CD4-positive, alpha-beta T cell treated with Interferon alpha-2 for 1 hour (primary cell): ENCODE measurements at places on chromosomes 2 and 18.

GRCh38 chr2:186639939-186640338 lies 50.1 kb downstream of the ITGAV start:
- no peak for DNase-seq

GRCh38 chr2:159605441-159606178 lies 10.7 kb downstream of the BAZ2B start:
- no peak for DNase-seq

- no peak for DNase-seq
These were observed 71.0 kb downstream of the MAPK4 start for GRCh38 chr18:50630895-50631294.

DNA sequence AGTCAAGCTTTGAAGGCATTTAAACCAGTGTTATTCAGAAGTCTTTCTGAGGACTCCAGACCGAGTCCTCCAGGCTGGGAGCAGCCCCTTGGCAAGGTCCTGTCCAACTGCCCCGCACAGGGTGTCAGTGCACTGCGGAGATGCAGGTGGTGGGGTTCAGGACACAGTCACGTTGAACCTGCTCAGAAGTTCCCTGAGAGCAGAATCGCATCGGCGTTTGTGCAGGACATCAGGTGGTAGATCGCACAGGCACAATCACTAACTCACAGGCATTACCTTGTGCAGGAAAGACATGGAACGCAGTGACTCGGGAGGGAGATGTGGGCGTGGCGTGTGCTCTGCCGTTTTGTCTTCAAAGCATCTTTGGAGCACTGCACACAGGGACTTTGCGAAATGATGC lies 10.4 kb downstream of the COPS9 start:
- no peak for DNase-seq

GRCh38 chr2:151842830-151843690 lies 14.8 kb upstream of the ARL5A start:
- DNase-seq, result no peak
